ENCODE measurements at places on chromosomes 7 and 10.

DNA sequence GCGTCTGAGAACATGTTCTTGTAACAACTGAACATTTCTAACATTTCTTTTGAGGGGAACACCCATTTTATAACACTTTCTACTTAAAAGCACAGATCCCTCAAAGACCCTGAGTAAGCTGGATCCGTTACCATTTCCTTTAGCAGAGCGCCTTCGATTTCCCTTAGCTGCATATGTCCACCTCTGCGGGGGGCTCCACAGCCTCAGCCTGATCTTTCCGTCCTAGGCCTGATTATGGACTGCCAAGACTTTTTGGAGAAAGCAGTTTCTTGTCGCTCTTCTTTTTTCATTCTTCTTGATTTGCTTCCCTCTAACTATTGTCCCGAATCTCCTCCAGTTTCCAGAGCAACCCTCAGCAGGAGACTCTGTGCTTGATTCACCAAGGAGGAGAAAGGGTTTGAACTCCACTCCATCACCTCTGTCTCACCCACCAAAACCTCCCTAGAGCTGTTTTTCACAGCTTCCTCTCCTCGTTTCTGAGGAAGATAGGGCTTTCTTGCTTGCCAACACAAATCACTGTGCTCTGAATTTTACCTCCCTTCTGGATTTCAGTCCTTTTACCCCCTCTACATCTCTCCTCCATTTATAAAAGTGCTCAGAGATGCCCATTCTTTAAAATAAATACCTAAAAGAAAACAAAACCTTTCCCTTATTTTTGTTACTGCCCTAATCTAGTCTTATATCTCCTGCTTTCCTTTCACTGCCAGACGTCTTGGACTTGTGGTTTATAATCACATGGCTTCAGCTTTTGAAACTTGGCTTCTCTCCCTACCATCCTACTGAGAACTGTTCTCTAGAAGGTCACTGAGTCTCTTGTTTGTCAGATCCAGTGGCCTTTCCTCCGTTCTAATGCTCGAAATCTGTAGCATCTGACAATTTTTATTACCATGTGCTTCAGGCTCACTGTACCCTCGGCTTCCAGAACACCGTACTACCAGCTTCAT lies 30.5 kb upstream of the ZRANB1 start:
- no peak for DNase-seq

DNA sequence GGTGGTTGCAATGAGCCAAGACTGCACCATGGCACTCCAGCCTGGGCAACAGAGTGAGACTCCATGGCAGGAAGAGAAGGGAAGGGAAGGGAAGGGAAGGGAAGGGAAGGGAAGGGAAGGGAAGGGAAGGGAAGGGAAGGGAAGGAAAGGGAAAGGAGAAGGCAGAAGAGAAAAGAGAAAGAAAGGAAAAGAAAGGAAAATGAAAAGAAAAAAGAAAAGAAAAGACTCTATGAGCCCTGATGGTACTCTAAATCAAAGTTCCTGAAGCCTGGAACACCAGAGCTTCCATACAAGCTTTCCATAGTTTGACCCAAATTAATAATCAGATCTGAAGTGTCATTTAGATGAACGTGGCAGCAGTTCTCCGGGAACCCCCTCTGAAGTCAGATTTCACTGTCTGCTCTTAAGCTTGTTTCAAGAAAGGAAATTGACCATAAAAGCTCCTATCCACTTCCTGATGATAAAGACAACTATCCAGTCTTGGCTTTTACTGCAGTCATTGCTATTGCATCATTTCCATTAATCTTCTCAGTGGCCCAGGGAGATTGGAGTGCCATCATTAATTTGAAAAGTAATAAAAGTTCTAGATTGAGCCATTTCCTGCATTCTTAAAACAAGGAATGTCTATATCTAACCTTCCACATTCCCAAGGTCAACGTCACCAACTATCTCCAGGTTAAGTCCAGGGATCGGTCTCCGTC lies 44.2 kb upstream of the FRMD4A start:
- no peak for DNase-seq

- no peak for DNase-seq
These were observed 28.6 kb upstream of the ZEB1 start for GRCh38 chr10:31290386-31290785.

DNA sequence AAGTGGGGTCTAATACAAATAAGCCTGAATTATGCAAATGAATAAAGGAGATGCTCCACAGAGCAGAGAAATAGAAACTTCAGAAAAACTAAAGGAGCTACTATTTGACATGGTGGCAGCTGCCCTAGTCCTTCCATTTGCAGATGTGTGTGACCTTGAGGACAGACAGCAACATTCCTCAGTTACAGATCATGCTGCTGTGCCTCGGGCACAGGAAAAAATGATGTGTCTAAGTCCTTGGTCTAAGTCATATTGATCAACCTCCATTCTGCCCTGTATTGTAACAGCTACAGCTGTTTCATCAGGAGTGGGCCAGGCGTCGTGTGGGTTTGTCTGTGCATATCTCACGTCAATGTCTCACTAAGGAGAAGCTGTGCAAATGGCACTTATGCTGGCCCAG lies 710.4 kb downstream of the TNS3 start:
- no peak for DNase-seq

DNA sequence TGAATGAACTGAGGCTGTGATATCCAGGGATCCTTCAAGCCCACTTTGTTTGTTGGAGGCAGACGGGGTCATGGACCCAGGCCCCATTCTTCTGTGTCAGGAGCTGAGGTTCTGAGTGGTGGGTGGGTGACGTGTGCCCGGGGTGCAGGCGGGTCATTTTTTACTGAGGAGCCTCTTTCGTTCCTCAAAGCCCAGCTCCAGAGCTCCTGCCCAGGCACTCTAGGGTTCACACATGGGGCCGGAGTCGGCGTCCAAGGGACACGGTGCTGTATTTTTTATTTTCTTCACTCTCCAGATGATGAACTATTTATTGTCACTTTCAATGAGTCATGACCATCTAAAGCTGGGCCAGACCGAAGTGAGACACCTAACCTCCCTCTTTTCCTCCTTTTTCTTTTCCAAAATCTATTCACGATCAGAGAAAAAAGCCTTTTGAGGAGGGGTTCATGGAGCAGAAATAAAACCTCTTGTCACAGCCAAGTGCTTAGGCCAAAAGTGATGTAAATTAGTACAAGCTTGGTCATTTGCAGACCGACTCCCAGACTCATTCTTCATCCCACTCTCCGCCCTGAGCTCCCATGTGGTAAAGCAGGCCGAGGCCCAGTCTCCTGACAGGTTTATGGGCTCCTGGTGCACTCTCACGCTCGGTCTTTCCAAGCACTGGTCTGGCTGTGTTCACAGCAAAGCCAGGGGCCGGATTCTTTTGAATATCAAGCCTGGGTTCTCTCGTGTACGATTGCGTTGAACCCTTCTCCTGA lies 41.4 kb upstream of the PITRM1 start:
- no peak for DNase-seq
